NAMALWA (cell line): ENCODE measurements at places on chromosomes 16 and 17.

GRCh38 chr17:34709158-34709754, 129.9 kb downstream of the TMEM132E start:
- DNase-seq, result no peak

DNA sequence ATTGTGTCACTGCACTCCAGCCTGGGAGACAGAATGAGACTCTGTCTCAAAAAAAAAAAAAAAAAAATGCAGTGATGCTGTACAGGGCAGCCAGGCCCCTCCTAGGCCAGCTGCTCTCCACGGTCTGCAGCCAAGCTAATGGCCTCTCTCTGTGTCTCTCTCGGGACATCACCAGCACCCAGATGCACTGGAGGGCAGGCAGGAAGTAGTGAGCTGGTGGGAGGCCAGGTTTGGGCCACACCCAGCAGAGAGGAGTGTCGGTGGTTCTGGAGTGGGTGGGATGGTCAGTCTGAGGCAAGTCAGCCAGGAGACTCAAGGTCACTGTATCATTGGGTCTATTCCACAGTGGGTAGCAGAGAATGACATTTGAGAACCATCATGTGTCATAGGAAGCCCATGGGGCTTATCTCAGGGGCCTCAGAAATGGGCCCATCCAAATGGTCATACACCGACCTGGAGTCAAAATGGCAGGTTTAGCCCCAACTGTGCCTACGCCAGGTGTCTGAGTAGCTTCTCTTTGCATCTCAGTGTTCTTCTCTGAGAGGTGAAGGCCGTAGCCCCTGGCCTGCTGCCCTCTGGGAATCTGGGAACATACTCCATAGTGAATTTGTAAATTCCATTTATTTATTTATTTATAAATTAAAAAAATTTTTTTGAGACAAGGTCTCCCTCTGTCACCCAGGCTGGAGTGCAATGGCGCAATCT, 22.7 kb downstream of the WNT9B start:
- peak; percentile 12 for DNase-seq

- DNase-seq, result peak; percentile 58
These were observed 1425.1 kb upstream of the CDH8 start for GRCh38 chr16:63461248-63461841.

DNA sequence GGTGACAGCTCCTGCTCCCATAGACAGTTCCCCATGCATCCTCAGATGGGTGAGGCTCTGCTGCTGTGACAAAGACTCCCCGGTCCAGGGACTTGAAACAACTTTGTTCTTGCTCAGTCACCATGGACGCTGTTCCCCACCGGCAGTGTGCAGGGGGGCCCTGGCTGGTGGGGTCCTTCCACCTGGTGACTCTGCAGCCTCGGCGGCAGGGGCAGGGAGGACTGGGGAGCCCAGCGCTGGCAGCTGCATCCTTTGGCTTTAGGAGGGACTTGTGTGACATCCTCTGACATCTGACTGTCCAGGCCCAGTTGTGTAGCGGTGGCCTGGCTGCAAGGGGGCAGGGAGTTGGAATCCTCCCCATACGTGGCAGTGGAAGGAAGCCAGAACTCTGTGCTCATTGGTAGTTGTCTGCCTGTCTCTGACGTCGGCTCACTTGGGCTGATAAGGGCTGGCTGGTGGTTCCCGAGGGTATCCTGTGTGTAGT, 107.3 kb downstream of the CMIP start:
- DNase-seq, result no peak

GRCh38 chr16:67718668-67719047, 458 bp downstream of the GFOD2 start:
- DNase-seq, result peak; percentile 33
